SW 1271 (cell line): ENCODE measurements at places on chromosomes 13 and 19.

GRCh38 chr19:16497837-16498236 lies 1.6 kb downstream of the C19orf44 start:
- no peak for DNase-seq

DNA sequence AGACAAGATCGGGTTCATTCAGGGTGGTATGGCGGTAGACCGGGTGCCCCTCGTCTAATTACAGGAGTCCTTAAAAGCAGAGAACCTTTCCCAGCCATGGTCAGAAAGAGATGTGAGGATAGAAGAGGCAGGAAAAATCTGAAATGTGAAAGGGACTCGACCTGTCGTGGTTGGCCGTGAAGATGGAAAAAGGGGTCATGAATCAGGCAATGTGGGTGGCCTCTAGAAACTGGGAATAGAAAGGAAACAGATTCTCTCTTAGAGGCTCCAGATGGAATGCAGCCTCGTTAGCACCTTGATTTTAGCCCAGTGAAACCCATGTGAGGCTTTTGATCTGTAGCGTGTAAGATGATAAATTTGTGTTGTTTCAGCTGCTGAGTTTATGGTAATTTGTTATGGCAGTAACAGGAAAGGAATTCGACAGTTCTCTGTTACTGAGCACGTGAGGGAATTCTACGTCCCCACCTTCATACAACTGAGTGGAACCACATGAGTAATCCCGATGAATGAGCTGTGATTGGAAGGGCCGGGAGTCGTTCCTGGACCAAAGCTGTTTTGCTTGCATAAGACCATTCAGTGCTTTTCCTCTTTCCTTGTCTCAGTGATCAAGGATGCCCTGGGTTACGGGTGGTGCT lies 11.0 kb upstream of the CA11 start:
- no peak for DNase-seq

DNA sequence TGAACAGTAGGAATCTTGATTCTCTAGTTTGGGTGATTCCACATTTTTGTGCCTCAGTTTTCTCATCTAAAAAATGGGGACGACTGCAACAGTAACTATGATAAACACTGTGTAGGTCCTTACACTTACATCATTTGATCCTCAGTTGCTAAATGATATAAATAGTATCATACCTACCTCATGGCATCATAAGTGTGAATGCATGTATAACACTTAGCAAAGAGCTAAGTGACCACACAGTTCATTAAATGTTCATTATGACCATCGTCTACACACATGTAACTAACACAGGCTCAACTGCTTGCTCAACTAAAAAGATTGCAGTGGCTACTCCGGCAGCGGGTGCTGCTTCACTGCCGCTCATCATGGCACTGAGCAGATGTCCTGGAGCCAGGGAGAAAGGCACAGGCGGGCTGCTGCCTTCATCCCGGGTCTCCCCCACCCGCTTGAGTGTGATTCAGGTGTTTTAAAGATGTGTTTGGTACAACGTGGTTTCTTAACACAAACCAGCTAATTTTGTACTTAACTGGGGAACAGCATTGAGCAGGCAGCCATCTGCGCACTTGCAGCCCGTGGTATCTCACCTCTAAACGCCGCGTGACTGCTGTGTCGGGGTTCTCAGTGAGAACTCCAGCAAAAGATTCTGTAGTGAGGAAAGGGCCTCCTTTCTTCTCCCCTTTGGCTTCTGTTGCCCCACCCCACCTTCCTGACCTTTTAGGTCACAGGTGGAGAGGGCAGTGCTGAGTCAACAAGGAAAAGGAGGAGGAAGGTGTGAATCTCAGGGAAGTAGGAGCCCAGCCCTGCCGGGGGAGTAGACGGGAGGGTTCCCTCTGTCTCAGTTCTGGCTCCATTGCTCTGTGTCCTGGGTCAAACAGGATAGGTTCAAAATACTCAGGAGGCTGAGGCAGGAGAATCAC lies 11.7 kb upstream of the ACTN4 start:
- DNase-seq = no peak

DNA sequence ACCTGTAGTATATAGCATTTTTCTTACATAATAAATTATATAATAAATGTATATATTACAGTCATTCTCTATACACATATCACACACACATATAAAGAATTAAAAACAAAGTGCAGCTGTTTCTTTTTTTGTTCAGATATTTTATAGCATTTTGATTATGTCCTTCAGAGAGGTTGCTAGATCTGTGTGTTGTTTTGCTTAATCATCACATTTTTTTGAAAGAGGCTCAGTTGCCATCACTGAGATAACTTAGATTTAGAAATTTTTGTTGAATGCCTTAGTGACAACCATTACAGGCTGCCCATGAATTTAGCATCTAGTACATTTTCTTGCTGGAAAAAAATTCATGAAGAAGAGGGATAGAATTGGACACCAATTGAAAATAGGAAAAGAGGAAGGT lies 545.2 kb upstream of the PCDH9 start:
- no peak for DNase-seq

DNA sequence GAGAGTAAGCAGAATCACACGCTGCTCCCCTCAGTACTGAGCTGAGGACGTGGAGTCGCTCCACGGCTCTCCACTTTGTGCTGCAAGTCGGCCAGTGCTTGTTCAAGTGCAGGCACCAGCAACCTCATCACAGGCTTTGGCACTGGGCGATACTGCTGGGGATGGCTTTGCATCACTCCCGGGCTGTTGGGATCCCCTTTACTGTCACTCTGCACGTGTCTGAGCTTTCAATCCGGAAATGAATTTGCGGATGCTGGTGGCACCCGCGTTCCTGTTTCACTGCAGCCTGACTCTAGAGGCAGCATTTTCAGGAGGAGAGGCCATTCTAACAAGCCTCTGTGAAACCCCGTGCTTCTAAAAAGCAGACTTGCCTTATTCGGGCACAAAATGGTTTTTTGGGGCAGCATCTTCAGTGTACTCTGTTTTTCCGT lies 19.1 kb downstream of the SMARCA4 start:
- DNase-seq = no peak

- DNase-seq = no peak
These were observed 1.5 kb downstream of the GPR18 start for GRCh38 chr13:99256709-99257108.

DNA sequence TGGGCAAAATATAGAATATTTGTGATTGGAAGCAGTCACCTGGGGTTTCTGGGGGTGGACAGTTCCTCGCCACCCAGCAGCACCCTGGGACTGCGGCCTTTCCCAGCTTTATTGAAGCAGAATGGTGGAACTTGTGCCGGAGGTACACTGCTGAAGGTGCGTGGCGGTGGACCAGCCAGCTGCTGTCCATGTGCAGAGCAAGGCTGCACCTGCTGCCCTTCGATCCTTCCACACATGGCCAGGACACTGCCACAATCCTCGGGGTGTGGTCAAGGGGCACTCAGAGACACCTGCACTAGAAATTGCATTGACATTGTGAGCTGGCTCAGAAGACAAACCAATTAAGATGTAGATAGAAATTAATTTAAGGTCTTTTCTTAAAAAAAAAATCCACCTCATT lies 11.4 kb upstream of the GPI start:
- no peak for DNase-seq

DNA sequence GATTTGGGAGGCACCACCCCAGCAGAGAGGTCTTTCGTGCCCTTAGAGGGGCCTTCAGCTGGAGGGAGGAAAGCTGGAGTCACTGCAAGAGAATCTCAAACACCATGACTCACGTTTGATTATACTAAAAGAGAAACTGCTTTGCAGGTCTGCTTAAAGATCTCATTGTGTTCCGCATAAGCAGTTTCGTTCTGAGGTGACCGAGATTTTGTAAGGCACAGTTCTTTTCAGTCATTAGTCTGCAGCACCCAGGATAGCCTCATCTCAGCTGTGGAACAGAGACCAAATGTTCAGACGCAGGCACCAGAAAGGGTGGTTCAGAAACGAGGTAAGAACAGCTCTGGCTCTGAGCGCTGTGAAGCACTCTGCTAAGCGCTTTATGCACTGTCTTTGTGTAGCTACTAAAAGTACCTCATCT lies 71.2 kb upstream of the GTF3A start:
- DNase-seq = no peak

DNA sequence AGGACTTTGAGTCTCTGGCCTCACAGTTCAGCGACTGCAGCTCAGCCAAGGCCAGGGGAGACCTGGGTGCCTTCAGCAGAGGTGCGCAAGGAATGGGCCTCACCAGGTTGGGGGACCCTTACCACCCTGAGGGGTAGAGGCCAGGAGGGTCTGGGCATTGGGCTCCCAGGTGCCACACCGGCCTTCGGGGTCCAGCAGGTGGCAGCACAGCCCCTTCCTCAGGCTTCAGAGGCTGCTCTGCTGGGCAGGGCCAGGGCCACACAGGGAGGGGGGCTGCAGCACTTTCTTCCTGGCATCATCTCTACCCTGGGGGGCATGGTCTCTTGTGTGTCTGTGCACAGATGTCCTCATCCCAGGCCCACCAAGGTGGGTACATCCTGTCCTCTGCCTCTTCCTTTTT lies 12.9 kb downstream of the PIN1 start:
- DNase-seq = peak; percentile 4

GRCh38 chr19:4776436-4777211 lies 14.9 kb upstream of the FEM1A start:
- DNase-seq = no peak

DNA sequence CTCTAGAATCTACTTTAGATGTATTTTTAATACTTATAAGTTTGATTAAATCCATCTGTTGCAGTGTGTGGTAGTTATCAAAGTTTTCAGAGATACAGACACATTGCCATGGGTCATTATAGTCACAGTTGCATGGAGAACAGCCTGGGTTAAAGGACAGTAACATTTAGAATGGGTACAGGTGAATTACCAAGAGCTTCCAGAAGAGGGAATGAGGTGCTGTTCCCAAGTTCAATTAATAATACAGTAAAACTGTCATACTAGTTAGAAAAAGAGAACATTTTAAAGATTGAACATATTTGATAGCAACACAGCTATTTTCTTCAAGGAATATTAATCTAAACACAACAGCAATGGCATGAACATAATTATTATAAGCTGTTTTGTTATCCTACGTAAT lies 322.6 kb upstream of the SLC10A2 start:
- no peak for DNase-seq

- DNase-seq = no peak
These were observed 12.1 kb upstream of the PEX11G start for GRCh38 chr19:7500811-7501450.

DNA sequence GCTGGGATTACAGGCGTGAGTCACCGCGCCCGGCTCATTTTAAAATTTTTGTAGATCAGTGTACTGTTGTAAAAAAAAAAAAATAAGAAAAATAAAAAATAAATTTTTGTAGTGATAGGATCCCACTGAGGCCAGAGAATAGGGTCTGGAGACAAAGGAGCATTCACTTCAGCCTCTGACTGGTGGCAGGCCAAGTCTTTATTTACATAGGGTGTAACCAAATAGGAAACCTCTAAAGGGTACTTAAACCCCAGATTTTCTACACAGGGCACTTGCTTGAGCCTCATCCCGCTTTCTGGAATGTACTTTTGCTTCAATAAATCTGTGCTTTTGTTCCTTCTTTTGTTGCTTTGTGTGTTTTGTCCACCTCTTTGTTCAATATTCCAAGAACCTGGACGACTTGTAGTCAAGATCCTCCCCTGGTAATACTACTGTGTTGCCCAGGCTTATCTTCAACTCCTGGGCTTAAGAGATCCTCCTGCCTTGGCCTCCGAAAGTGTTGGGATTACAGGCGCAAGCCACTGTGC lies 2.1 kb upstream of the PDCD2L start:
- DNase-seq = no peak

GRCh38 chr13:44053208-44053607 lies 173.5 kb downstream of the LACC1 start:
- no peak for DNase-seq

GRCh38 chr19:49196527-49197240 lies 39.1 kb downstream of the TRPM4 start:
- no peak for DNase-seq

DNA sequence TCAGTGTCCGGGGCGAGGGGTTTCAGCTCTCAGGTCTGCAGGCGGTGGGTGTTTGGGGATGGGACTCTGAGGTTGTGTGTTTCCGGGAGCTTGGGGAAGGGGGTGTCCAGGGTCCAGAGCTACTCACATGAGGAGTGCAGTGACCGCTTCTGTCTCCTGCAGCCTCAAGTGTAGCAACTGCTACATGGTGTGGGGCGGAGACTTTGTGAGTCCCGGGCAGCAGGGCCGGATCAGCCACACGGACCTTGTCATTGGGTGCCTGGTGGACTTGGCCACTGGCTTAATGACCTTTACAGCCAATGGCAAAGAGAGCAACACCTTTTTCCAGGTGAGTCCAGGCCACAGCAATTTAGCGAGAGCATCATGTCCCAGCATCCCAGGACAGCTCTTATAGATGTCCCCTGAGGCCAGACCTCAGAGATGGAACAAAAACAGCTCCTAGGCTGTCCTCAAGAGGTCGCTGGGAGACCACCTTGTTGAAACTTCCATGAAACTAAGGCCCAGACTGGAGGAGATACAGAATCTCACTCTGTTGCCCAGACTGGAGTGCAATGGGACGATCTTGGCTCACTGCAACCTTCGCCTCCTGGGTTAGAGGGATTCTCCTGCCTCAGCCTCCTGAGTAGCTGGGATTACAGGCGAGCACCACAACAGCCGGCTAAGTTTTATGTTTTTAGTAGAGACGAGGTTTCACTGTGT lies 44.9 kb downstream of the RYR1 start:
- peak; percentile 32 for DNase-seq

- DNase-seq = no peak
These were observed 309.3 kb upstream of the MAB21L1 start for GRCh38 chr13:35785576-35786303.

DNA sequence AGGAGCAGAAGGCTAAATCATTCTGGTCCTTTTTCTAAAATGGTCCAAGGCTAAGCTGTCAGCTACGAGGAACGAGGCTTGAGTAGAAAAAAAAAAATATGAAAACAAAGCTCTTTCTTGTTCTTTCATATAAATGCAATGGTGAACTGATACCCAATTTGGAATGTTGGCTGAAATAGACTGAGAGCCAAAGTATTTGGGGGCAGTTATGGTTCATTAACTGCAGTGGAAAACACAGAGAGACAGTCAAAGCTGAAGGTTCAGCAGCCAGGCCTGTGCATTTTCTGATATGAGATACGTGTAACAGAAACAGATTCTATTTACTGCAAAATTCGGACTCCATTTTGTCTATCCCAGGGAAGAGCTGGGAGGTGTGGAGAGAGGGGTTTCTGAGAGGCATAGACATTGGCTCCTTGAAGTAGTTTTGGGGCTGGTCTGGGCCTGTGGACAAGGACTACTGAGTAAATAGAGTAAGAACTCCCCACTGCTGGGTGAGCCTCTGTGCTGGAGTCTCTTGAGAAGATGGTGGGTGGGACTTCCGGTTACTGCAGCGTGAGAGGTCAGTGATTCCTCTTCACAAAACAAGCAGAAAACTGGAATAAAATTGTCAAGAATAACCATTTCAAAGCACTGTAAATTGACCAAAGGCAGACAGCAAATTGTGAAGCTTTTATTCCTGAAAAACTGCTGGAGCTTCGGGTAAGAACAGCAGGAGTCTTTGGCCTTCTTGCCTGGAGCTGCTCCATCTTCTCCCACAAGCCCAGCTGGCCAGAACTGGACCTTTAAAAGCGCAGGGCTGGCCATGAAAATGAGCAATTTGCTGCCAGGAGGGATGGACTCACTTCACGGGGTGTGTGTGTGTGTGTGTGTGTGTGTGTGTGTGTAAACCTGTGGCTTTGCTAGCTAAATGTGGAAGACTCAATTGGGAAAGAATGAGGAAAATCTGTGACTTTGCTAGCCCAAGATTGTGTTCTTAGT lies 43.1 kb upstream of the CNMD start:
- no peak for DNase-seq

- DNase-seq = no peak
These were observed 328.4 kb downstream of the SLC7A1 start for GRCh38 chr13:29266756-29267733.

- no peak for DNase-seq
These were observed 25.2 kb upstream of the CEACAM1 start for GRCh38 chr19:42553292-42554045.

- no peak for DNase-seq
These were observed 5.3 kb upstream of the TLE5 start for GRCh38 chr19:3067563-3067962.
